ENCODE measurements at places on chromosomes 3 and 15. TPM values are rescaled to one million over a fixed set of nuclear protein-coding genes. Genes with fewer than 3 reads are reported as not detected.

HDAC11 gene
- total RNA-seq, result 11.3 TPM

CCRL2 gene
- not detected for total RNA-seq

ITGB5 gene
- 339 TPM for total RNA-seq

TLE3 gene
- 20.4 TPM for total RNA-seq

Data from smooth muscle cell of the coronary artery (primary cell).